Right forelimb (tissue), 1 donor: ENCODE measurements at places on chromosomes 16 and 17.

GRCh38 chr16:19655242-19655777 lies 62.7 kb downstream of the KNOP1 start:
- DNase-seq: no peak

DNA sequence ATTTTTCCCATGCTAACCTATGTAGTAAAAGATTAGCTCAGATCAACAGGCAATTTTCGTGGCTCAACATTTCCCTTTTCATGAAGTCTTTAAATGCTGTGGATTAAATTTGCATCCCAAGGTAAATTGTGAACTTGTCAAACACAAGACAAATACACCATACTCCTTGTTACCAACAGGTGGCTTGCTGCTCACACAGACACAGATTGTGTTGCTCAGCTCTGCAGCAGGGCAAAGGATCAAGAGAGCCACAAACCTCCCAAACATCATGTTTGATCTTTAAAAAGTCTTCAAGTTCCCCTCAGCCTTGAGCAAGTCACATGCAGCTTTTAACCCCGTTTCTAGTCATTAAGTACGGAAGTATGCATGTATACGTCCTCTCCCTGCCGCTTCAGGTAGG lies 119.6 kb upstream of the CNTNAP4 start:
- no peak for DNase-seq

DNA sequence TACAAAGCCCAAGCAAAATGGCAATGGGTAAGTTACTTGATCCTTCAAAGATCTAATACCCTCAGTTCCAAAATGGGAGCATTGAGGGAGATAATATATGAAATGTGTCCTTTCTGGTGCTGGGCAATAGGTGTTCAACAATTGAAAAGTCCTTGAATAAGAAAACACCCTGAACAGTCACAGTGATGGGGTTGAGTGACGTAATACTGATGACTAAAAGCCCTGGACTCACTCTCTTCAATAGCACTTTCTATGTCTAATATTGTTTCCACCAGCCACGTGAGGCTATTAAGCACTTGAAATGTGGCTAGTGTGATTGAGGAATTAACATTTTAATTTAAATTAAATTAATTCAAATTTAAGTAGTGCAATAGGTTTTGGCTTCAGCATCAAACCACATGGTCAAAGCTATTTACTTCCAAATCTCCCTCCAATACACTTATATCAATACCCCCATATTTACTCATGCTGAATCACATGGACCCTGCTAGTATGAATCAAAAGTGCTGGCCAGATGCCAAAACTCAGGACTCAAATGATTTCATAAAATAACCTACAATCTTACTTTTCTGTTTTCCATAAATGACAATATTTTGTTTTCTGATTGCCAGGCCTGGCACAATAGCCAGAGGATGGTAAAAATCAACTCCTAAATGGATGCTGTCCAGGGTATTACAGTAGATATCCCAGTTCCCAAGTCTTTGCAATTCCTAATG lies 516.2 kb downstream of the HAPSTR1 start:
- no peak for DNase-seq

DNA sequence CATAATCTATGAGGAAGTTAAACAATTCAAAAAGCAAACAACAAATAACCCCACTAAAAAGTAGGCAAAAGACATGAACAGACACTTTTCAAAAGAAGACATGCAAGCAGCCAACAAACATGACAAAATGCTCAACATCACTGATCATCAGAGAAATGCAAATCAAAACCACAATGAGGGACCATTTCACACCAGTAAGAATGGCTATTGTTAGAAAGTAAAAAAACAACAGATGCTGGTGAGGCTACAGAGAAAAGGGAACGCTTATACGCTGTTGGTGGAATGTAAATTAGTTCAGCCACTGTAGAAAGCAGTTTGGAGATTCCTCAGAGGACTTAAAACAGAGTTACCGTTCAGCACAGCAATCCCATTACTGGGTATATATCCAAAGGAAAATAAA lies 24.4 kb downstream of the TNFRSF13B start:
- no peak for DNase-seq

DNA sequence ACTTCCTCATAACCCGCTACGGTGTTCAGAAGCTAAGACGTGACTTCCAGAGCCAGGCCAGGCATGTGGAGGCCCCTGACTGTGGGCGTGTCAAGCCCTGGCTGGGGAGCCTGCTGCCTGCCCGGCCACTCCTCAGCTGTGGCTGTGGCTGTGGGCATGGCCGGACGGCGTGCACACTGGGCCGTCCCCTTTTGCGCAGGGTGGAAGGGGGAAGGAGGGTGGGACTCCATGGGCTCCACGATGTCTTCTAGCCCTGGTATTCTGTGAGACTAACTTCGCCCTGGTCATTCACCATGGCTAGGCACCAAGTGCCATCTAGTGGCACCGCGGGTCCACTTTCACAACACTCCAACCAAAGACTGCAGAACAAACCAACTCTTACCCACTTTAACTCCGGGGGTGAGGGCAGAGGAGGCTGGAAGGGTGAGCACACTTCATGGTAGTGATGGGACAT lies 67.9 kb downstream of the N4BP1 start:
- no peak for DNase-seq

DNA sequence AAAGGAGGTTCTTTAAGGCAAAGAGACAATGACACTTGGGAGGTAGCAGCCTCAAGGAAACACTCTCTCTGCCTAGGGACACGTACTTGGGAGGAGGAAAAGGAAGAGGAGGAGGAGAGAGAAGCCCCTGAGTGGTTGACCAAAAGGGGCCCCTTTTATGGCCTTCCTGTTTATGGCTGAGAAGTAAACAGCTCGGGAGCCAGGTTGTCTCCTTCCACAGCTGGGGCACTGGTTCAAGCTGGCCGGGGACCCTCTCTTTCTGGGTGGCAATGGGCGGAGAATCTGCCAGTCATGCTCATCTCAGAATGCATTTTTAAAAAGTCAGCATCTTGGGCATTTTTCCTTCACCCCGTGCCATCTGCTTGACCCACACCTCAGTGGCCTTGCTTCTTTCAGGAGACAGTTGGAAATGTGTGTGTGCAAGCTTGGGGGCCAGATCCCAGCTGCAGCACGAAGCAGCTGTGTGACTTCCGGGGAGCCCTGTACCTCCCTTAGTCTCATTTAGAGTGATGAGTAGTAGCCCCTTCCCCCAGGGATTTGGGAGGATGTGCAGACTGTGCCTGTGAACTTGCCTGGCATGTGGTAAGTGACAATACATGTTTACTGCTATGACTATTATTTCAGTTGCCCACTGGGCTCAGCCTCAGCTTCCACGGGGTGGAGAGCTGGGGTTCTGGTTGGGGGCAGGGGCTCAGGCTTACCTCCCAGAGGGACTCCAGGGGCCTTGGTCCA lies 33.8 kb upstream of the SALL1 start:
- no peak for DNase-seq

DNA sequence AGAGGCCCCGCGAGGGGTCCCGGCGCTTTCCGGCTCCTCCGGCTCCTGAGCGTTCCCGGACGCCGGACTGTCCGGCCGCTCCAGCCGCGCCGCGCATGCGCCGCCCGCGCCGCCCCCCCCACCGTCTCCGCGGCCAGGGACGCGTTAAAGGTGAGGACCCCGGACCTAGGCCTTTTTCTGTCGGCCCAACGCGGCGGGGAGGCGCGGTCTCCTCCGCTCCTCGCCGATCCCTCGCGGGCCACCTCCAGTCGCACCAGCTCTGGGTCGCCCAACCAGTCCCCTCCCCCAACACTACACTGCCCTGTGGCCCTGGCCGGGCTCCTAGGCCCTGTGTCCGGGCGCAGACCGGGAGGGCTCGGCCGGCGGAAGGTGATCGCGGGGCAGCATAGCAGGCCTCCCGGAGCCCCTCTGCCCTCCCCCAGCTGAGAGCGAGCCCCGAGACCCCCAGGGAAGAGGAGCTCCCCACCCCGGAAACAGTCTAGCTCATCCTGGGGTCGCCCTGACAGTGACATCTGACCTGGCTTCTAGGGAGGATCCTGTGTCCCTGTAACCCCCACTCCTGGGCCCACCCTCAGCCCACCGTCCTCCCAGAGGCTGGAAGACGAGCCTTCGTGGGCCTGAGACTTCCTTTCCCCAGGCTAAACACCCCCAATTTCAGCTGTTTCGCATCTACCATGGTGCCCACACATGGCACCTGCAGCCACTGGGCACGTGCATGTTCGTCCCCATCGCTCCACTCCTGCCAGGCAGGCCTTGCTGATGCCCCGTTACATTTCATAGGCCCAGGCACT lies 14.7 kb upstream of the BCAR1 start:
- peak; percentile 88 for DNase-seq

DNA sequence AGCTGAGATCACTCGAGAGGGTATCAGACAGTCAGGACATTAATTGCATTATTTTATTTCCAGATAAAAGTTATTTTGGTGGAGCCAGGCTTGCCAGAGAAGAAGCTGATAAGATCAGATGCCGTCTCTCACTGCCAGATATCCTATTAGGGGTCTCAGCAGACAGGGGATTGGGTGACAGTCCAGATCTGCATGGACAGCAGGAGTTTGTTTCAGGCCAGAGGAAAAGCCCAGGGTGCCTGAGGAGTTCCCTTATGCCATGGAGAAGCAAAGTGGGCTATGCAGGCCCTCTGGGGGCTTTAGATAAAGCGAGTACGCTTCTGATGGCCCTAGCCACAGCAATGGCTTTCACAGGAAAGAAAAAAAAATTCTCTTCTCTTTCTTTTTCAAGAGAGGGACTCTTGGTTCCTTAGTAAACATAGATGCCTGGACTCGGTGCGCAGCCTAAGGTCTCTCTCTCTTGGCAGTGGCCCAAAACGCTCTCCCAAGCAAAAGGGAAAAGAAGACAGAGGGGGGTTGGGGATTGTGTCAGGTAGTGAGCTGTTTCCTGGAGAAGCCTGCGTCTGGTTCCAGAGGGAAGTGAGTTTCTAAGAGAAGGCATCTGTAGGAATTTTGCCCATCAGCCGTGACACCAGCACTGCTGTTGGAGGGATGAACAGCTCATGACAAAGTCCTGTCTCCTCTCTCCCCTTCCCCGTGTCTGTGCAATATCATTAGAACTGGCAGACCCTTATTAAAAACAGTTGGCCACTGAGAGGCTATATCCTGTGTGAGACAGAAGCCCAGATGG lies 166.3 kb upstream of the FOXF1 start:
- DNase-seq: no peak

- no peak for DNase-seq
Measured at GRCh38 chr16:56041556-56042140, 149.6 kb upstream of the GNAO1 start.

DNA sequence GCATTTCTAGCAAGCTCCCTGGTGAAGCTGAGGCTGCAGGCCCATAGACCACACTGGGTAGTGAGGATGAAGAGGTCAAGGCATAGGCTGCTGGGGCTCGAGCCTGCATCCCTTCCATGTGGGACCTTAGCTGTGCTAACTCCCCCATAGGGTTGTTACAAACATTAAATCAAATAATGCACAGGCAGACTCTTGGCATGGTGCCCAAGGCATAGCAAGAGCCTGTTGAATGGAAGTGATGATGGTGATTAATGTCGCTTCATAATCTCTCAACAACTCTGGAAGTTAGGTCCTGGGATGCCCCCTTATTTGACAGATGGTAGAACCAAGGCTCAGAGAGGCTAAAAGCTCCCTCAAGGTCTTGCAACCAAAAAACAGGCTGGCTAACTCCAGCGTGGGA lies 283.9 kb upstream of the EEF2KMT start:
- DNase-seq: no peak

- DNase-seq: no peak
Measured at GRCh38 chr17:71855010-71855409, 265.8 kb upstream of the SOX9 start.

DNA sequence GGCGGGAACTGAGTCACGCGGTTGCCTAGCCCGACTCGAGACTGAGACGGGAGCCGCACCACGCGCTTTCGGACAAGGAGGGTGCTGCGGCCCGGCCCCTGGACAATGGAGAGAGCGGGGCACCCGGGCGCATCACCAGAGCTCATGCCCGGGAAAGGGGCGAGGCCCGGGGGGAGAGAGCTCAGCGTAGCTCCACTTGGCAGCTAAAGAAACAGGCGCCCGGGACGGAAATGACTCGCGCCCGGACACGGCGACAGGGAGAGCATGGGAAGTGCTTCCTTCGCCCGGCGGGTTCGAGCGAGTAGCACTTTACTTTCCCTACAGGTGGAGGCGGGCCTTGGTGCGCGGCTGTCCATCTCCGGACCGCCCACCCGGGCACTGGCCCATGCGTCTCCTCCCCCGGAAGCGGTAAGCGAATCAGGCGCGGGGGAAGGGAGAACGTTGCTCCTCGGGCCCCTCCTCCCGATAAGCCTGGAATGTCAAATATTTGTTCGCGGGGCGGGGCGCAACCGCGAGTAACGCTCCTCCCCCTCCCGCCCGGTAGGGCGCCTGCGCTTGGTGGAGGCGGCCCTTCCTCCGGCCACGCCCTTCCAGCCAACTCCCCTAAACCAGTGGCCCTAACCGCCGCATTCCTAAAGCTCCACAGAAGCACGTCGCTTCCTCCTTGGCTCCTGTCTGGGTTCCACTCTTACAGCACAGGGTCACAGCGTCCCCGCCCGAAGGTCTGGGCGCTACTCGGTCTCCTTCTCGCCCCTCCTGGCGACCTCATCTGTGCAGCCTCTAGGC lies 1.5 kb upstream of the ESRP2 start:
- peak; percentile 97 for DNase-seq

GRCh38 chr17:49873466-49873865 lies 25.6 kb upstream of the TAC4 start:
- DNase-seq: no peak

DNA sequence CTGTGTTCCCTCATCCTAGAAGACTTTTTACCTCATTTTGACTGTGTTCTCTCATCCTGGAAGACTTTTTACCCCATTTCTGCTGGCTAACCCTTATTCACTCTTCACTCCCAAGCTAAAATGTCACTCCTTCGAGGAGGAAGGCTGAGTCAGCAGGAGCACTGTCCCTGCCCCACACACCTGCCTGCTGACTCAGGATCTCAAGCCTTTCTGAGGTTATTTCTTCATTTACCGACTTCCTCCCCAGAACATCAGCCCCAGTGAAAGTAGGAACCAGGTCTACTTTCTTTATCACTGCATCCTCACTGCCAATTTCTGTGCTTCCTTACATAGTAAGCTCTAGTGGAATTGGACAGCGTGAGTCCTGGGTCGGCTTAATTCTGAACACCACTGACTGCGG lies 220.6 kb downstream of the HS3ST4 start:
- no peak for DNase-seq

DNA sequence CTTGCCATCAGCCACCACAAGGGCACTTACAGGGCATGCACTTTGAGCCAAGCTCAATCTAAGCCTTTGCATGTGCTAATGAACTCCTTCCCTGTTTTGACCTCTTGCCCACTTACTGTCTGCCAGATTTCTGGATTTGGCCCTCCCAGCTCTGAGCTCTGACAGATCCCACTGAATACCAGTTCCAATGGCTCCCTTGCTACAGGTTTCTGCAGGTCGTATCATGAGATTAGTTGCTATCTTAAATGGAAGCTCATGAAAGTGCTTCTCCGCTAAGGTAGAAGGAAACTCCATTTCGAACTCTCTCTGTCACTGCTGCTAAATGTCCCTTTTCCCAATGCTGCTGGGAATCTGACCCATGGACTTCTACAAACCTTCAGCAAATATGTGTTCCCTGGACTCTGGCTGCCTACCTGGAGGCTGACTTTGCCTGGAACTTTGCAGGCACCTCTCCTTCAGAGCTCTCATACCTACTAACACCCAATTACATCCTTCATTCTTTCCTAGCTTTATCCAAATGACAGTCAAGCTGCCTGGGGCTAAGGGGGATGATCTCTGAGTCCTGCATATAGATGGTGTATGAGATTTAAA lies 23.5 kb upstream of the TOB1 start:
- no peak for DNase-seq

GRCh38 chr17:74987909-74988711 lies 678 bp downstream of the CDR2L start:
- DNase-seq: peak; percentile 91
